ENCODE measurements at places on chromosomes 4 and X.

DNA sequence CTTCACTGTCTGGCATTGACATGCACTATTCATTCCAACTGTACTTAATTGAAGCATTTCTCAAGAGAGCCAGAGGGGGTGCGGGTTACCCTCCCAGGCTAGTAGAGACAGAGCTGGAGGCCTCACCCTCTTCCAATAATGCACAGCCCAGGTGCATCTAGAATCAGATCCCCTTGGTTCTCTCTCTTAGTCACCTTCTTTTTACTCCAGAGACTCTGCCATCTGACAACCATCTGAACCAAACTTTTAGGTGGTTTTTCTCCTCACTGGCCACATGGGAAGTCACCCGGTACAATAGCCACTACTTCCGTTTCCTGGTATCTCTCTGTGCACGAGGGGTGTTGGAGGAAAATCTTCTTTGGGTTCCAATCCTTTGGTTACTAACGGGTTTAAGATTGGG is 81.3 kb downstream of the SLC2A9 start:
- DNase-seq = no peak

DNA sequence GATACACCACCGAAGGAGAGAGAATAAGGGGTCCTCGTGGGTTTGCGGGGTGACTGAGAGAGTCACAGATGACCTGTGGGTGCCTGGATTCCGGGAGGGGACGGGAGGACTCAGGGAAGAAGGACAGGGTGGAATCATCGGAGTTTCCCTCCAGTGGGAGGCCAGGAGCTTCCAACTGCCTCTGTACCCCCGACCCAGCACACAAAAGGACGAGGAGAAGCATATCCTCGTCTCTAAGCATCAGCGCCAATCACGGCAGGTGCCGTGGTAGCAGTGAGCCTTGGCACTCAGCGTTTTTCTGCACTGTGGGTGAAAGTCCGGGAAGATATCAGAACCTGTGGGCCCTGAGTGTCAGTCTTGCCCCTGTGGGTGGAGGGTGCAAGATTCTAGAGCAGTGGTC is 62.0 kb downstream of the ASMT start:
- DNase-seq = no peak

DNA sequence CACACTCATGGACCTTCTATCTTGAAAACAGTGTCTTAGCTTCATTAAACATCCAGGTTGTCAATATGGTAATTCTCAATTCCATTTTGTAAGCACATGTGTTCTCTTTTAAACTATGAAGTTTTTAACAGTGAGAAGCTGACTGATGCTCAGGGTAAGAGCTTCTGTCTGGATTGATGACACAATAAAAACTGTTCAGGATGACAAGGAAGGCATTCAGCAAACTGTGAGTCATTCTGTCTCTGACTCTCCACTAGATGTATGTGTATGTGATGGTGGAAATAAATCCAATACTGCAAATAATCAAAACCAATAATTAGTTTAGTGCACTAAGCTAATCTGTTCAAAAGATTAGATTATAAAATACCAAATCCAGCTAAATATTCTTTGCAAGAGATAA is 115.3 kb upstream of the ARX start:
- DNase-seq = no peak

GRCh38 chr4:141376769-141377168 is 156.1 kb downstream of the ZNF330 start:
- no peak for DNase-seq

- DNase-seq = no peak
Observed at GRCh38 chrX:48910926-48911411, 477 bp downstream of the SLC35A2 start.

- DNase-seq = no peak
Observed at GRCh38 chr4:37645736-37646135, 40.4 kb downstream of the RELL1 start.

DNA sequence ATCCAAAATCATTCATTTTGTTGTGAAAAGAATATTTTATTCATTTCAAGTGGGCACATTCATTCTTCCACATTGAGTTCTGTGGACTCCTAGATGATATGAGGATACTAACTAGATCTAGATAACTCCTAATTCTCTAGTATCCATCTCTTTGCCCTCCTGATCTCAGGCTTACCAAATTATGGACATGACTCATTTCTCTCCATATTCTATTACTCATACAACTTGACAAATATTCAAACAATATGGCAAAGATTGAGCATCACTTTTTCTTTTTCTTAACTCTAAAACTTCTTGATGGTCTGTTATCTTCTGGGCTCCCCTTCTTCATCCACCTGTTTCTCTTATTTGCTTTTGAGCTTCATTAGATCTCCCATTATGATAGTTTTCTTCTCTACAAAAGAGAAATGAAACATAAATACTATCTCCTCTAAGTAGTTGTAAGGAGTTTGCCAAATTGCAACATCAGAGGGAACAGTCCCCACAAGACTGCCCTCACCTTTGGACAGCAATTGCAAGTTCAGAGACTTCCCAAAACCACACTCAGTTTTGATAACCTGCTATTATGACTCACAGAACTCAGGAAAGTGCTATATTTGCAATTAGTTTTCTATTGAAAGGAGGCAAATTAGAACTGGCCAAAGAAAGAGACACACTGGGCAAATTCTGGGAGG is 422.9 kb downstream of the SPRY1 start:
- no peak for DNase-seq
